ENCODE measurements at places on chromosomes 5 and 9.

DNA sequence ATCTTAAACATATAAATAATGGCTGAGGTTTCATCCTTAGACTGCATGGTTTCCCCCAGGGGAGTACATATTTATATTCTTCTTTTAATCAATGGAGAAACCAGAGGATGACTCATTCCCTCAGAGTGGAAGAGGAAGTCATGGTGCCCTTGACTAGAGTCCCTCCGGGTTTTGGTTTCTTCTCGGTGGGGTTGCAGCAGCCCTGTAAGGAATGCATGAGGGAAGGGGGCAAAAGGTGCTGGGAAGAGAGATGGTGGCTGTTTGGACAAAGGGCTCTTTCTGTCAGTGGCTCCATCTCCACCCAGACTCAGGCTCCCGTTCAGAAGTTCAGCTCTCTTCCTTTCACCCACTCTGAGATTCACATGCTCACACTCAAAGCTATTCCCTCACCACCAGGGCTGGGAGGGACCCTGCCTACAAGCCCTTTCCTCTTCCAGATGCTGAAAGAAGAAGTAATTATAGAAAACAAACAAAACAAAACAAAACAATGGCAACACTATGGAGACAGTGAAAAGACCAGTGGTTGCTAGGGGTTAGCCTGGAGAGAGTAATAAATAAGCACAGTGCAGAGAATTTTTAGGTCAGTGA is 129.8 kb upstream of the IL12B start:
- no peak for DNase-seq

- no peak for DNase-seq
These were observed 20.0 kb downstream of the ANKRD33B start for GRCh38 chr5:10583663-10584572.

GRCh38 chr5:145449794-145450193 is 385.3 kb downstream of the PRELID2 start:
- no peak for DNase-seq

- DNase-seq: no peak
These were observed 116.6 kb upstream of the BNC2 start for GRCh38 chr9:16987026-16987425.

GRCh38 chr5:148697180-148697808 is 43.0 kb upstream of the HTR4 start:
- no peak for DNase-seq

- no peak for DNase-seq
These were observed 45.6 kb downstream of the CNTRL start for GRCh38 chr9:121120386-121120785.

GRCh38 chr9:121556580-121556979 is 56.9 kb upstream of the GGTA1 start:
- DNase-seq: no peak

GRCh38 chr9:8652255-8652654 is 852.7 kb upstream of the DMAC1 start:
- DNase-seq: no peak

GRCh38 chr9:18911714-18912342 is 121.2 kb downstream of the SAXO1 start:
- DNase-seq: no peak

- no peak for DNase-seq
These were observed 42.7 kb downstream of the SH3PXD2B start for GRCh38 chr5:172411484-172412072.

- DNase-seq: peak; percentile 86
These were observed 526 bp upstream of the GALNT10 start for GRCh38 chr5:154189819-154190594.

GRCh38 chr5:14581891-14582796 is 552 bp downstream of the OTULINL start:
- DNase-seq: peak; percentile 64

Measured in HEK293T (cell line).